Activated T-cell treated with anti-CD3 and anti-CD28 coated beads, Interleukin-2, amount 50 U/mL, for 4 hours (primary cell): ENCODE measurements at places on chromosomes 4 and X. TPM values are rescaled to one million over a fixed set of nuclear protein-coding genes. Genes with fewer than 3 reads are reported as not detected.

STARD8 gene
- 0.11 TPM for total RNA-seq

FGFBP1 gene
- total RNA-seq = not detected

DNA sequence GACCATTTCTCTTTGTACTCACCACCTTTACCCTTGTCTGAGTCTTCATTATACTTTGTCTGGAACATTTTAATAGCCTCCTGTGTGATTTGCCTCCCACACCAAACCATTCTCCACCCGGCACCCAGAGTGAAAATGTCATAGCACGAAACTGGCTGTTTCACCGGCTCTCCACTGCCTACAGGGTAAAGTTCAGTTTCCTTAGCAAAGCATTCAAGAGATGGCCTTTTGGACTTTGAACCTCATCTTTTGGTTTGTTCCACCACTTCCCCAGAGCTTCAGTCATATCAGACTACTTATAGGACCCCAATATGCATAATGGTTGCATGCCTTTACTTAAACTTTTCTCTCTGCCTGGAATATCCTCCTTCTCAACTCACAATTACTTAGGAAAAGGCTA lies 38.3 kb downstream of the RAP2C start:
- no peak for DNase-seq

DNA sequence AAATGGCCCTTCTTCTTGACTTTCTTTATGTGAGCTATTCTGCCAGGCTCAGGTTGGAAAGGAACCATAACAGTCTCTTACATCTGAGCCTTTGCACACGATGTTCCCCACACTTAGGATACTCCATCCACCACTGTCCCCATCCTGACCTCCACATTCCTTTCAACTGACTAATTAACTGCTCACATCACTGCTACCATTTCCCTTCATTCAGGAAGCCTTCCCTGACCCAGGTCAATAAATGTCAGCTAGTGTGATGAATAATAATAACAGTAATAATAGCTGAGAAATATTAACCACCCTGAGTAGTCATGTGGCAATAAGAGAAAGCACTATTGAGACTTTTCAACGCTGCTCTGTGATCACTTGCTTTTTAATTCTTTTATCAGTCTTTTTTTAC lies 291.7 kb downstream of the KCNIP4 start:
- no peak for DNase-seq

DNA sequence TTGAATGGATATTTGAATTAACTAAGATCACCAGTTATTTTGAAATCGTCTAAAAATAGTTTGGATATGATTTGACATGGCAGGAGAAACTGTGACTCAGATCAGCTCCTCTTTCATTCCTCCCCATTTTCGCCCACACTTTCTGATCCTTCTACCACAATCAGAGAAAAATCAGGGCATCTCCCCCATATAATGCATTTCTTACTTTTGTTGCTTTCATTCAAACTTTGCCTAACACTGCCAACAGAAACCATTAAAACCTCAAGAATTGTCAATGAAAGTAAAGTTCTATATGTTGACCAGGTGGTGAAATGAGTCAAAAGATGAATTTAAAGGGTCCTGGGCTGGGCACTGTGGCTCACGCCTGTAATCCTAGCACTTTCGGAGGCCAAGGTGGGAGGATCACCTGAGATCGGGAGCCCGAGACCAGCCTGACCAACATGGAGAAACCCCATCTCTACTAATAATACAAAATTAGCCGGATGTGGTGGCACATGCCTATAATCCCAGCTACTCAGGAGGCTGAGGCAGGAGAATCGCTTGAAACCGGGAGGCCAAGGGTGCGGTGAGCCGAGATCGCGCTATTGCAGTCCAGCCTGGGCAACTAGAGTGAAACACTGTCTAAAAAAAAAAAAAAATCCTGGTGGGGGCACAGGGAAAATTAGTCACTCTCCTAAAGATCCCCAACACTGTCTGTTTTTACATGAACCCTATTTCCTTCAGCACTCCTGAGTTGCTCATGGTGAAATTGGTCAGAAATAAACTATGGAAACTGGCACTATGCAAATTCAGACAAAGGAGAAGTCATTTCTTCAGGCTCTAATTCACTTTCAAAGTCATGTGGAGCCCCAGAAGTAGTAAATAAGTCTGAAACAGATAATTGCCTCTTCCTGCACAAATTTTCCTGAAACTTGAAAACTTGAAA lies 122.8 kb upstream of the NOCT start:
- DNase-seq = no peak

DNA sequence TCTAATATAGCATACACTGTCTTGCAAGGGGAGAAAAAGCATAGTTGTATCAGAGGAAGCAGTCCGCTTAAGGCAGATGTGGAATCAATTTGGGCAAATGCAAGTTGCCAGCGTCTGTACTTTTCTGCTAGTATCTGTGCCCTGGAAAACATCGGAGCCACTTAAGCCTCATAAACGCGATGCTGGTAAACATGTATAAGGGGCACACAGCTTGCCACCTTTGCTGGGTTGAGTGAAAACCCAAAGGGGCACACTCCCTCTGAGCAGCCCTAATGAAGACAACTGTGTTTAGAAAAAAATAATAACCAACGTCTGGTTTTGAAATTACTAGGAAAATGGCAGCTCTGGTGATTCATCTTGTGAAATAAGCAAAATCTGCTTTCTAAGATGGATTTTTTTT lies 24.3 kb downstream of the SMIM20 start:
- no peak for DNase-seq

GRCh38 chr4:71460371-71460770 lies 121.6 kb downstream of the SLC4A4 start:
- no peak for DNase-seq

GRCh38 chrX:76279007-76279406 lies 106.1 kb downstream of the PBDC1 start:
- peak; percentile 25 for DNase-seq

GRCh38 chrX:110795645-110796406 lies at the start of gene CHRDL1:
TSS of gene CHRDL1 (minus strand) at chrX:110795817. CDS start at chrX:110792181, 3,636 bp downstream.
- DNase-seq = no peak

GRCh38 chr4:148375584-148375983 lies 66.6 kb downstream of the NR3C2 start:
- no peak for DNase-seq

DNA sequence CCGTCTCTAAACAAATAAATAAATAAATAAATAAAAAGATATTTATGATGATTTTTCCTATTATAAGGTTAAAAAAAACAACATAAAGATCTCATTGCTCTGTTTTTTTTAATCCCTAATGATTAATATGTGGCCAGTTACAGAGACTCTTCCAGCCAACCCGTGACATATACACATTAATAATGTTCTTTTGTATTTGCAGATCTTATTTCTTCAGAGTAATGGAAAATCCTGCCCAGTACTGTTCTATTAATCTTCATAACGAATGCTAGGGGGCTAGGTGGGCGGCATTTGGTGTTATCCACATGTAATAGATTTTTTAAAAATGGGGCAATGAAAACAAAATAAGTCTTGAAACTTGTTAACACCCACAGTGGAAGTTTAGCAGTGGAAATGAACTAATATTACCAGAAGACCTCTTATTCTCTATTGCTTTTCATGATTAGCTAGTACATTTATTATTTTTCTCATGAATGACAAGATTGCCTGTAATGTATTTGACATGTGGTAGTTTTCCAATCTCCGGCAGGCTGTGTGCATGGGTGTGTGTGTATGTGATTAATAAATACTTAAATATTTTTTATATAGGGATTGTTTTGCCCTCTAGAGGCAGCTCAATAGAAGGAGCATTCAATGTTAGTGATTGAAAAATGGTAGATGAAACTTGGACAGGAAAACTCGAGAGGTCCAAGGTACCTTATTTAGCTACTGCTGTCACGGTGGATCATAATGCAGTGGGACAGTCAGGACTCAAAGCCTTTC lies 457.4 kb downstream of the IL1RAPL1 start:
- no peak for DNase-seq

DNA sequence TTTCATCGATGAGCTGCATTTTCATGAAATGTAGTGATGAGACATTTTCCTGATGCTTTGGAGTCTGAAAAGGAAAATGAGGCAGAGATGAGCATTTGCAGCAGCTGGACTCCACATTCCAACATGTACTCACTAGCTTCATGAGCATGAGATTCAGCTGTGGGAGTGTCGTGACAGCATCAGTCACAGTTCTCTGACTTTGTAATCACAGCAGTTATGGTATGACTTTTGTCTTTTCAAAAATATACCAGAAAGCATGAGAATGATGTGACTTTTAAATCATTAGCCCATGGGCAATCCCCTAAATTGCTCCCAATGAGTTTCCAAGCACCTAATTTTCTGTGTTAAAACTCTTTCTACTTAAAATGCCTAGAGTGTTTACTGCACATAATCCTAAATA lies 18.3 kb upstream of the MSL3 start:
- no peak for DNase-seq

DNA sequence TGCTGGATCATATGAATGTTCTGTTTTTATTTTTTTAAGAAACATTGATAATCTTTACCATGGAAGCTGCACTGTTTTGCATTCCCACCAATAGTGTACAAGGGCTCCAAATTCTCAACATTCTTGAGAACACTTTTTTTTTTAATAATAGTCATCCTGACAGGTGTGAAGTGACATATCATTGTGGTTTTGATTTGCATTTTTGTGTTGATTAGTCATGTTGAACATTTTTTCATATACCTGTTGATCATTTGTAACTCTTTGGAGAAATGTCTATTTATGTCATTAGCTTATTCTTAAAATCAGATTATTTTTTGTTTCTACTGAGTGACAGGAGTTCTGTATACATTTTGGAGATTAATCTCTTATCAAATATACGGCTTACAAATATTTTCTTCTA lies 408.5 kb downstream of the GLUD2 start:
- no peak for DNase-seq

GRCh38 chr4:117154251-117154650 lies 68.9 kb upstream of the TRAM1L1 start:
- no peak for DNase-seq

- no peak for DNase-seq
Measured at GRCh38 chr4:82706349-82707000, 92.1 kb downstream of the SCD5 start.

- no peak for DNase-seq
Measured at GRCh38 chr4:164169591-164169990, 584.3 kb upstream of the SMIM31 start.

- no peak for DNase-seq
Measured at GRCh38 chrX:136325377-136325776, 24.6 kb downstream of the ADGRG4 start.

DNA sequence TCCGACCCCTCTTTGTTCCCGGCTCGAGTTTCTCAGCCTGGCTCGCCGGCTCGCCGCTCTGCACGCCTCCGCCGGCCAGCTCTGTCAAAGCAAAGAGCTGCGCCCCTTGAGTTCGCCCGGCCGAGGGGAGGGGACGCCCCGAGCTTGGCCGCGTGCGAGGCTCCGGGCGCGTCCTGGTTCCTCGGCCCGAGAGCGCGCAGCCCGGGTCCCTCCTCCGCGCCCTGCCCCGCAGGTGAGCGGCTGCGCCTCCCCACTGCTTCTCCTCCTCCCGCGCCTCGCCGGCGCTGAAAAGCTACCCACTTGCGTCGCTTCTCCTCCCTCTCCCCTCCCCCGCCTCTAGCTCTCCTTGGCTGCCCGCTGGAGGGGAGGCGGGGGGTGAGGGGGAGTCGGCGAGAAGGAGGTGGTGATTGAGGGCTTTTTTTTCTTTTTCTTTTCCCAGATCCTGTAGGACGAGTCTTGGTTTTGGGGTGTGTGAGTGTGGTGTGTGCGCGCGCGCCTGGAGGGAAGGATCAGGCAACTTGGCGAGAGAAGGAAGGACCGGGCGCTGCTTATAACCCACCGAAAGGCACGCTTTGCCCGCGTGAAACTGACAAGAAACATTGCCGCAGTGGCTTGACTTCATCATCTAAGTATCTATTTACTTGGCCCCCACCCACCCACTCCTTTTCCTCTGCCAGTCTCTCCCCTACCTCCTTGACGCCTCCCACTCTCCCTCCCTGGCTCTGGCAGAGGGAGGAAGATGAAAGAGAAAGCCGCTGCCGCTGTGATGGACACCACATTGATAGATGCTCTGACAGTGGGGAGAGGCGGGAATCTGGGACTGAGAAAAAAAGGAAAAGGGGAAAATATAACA lies at the start of gene LEF1:
LEF1 (minus strand) TSS at position 262 of the 853 bp plus-strand sequence. CDS start 1,165 bp downstream, outside the sequence.
- peak; percentile 74 for DNase-seq

DNA sequence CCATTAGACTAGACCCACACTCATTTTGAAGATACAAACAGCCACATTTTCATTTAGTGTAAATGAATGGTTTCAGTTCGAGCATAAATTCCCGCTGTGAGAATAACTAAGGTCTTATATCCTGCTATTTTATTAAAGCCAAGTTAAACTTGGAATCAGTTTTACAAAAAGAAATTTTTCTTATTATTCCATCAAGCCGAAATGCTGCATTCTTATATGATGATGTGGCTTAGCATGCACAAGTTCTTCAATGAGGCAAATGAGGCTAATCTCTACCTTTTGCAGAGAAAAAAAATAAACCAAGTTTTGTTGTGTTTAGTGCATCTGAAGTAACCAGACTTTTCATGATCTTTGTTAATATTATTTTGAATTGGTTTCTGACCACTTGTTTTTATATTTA lies 953.9 kb upstream of the PCDH10 start:
- no peak for DNase-seq

DNA sequence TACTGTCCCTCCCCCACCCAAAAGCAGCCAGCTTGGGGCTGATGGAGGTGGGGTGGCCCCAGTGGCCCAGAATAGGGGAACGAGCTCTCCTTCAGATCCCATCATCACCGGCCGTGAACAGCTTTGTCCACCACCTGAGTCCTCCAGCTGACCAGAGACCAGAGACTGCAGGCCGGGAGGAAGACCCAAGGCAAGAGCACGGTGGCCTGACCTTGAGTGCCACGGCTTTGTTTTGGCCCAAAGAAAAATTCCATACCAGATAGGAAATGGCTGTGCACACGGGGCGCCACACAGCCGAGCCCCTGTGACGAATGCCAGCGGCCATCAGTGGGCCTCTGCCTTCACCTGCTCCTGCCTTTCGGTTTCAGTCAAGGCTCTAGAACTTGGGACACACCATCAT lies 5.2 kb downstream of the HMX1 start:
- DNase-seq = no peak

DNA sequence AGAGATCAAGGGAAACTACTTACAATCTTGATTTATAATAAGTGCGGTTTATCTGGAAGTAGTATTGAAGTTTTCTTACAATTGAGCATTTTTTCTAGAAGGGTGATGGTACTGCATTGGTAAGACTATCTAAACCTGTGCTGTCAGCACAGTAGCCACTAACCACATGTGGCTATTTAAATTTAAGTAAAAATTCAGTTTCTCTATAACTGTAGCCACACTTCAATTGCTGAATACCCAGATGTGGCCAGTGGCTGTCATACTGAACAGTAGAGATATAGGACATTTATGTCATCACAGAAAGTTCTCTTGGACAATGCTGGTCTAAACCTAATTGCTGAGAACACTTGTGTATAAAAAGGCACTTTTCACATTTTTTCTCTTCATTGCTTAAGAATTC lies 222.7 kb downstream of the CBR4 start:
- DNase-seq = no peak

- DNase-seq = no peak
Measured at GRCh38 chr4:114081783-114082182, 102.3 kb upstream of the ARSJ start.

GRCh38 chr4:158333820-158334219 lies 123.5 kb downstream of the TMEM144 start:
- no peak for DNase-seq
